ENCODE measurements at places on chromosomes 3 and 15. TPM values are rescaled to one million over a fixed set of nuclear protein-coding genes. Genes with fewer than 3 reads are reported as not detected.

Gene SEMA3G
- polyA plus RNA-seq, result 30.7 TPM

Gene AMT
- 43.8 TPM for polyA plus RNA-seq

DNA sequence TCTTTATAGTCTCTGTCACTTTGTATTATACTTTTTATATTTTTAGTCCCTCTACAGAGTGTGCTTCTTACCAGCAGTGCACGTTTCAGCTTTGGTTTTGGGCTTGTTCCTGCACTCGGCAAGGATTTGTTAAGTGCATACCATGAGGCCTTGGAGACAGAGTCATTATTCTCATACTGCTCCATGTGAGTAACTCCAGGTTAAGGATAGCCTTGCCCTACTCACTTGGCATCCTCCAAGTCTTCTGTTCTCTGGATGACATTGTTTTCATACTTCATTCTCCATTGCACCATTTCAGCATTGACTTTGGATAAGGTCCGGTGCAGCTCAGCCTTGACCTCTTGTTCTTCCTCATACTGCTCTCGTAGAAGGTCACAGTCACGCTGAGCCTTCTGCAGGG is 96.4 kb downstream of the MYH15 start:
- no peak for DNase-seq

DNA sequence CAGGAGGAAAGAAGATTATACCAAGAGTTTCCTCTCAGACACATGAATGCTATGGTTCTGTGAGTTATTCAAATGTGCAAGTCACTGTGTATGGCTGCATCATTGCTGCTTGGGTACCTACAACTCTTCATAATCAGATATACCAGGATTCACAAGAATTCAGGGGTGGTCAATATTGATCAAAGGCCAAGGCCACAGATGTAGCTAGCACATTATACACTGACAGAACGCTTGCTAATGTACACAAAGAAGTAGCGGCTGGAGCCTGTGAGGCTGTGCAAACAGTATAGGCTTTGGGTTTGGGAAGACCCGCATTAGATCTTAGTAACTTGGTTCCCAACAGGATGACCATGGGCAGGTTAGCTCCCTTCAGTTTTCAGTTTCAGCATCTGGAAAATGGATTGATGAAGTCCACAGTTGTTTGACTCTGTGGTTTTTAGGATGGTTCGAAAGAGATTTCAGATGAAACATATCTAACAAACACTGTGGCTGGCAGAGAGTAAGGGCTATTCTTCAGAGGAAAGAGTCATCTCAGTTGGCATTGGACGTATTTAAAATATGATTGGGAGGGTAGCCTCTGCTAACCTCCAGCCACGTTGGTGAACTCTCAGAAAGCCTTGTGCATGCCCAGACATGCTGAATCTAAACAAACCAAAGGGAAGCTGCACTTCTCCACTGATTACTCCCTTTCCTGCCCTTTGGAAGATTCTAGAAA is 748.7 kb upstream of the CFAP20DC start:
- no peak for DNase-seq

DNA sequence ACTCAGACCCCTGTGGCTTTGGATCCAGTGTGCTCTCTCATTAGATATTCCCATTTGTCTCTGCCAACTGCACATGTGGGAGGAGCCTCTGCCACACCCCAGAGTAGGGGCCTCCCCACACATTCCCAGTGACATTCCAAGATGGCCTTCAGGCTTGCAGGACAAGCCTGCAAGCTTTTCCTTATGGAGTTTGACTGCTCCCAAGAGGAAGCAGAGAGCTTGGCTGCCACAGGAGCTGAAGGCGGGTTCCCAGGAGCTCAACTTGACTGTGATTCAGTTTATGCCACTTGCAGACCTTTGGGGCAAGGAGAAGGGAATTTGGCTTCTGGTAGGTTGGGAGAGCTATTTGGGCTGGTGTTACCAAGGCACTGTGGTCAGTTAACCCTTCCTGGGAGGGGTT is 22.5 kb upstream of the EPHB1 start:
- DNase-seq, result no peak

DNA sequence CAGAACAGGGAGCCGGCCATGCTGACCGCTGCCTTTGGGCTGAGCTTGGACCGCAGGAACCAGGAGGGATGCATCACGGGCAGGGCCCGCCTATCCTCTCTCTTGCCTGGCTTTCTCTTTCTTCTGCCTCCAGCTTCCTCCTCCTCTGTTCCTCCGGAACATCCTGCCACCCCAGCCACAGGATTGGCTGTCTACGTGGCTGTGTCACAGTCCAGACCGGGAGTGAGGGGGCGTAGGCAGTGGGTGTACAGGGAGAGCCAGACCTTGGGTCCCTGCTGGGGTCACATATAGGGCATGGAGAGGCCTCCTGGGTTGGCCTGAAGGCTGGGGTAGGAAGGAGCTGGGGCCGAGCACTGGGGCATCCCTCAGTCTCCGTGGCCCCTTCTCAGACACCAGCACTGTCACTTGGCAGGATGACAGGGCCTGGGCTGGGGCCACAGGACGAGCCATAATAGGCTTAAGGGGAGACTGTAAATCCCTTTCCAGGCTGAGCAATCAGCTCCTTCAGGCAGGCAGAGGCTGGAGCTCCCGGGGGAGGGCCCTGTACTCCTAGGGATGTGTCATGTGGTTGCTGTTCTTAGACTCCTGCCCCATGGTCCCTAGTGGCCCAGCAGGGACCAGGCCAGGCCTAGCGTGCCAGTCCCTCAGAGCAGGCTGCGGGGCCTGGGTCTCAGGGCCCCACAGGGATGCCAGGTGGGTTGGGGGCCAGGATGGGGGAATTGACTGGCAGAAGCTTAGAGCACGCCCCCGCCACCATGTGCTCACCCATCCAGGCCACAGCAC is 25.4 kb downstream of the LINGO1 start:
- no peak for DNase-seq

GRCh38 chr3:153338487-153338886 is 176.5 kb downstream of the RAP2B start:
- DNase-seq, result no peak

DNA sequence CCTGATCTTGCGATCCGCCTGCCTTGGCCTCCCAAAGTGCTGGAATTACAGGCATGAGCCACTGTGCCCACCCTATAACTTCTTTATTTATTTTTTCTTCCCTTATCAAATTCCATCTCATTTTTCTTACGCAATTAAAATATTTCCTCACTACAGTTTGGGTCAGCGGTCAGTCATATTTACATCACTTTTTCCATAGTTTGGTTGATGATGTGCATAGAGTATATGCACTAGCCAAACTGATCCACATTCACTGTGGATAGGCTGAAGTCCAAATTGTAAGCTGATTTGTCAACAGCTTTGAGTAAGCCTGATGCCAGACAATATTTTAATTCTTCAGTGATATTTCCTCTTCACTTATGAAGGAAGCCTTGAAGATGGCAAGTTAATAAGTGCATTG is 256.3 kb downstream of the TIGIT start:
- no peak for DNase-seq

DNA sequence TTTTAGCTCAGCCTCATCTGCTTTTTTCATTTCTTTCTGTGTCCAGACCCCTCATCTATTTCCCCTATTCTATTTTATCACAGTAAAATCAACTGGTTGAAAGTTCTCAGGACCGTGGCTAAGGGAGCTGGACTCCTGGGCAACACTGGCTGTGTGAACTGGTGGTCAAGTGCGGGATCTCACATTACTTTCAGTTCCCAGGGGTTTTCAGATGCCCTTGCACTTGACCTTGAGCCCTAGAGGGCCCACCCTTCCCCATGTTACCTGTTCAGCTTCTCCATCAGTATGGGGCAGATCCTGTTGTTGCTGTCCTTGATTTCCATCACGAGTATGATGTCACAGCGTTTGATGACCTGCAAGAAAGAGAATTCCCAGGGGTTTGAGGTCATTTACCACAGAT is 2.8 kb downstream of the DNASE1L3 start:
- DNase-seq, result no peak

GRCh38 chr3:122410639-122411038 is 5.2 kb downstream of the WDR5B start:
- no peak for DNase-seq

All from left renal pelvis (tissue), 4 donors.